ENCODE measurements at places on chromosomes 5 and 9. TPM values are rescaled to one million over a fixed set of nuclear protein-coding genes. Genes with fewer than 3 reads are reported as not detected.

PCDHA4 gene
- 0.23 TPM for total RNA-seq

OSMR gene
- total RNA-seq: 74.9 TPM

CDH10 gene
- total RNA-seq: not detected

GPX3 gene
- total RNA-seq: 133 TPM

POU5F2 gene
- 0.34 TPM for total RNA-seq

IFNA7 gene
- total RNA-seq: not detected

PRKAA1 gene
- 64.0 TPM for total RNA-seq

CSF1R gene
- total RNA-seq: not detected

GPX8 gene
- 138 TPM for total RNA-seq

MARCHF11 gene
- total RNA-seq: not detected

XRCC4 gene
- 2.6 TPM for total RNA-seq

DEPDC1B gene
- total RNA-seq: 2.2 TPM

NSUN2 gene
- 17.5 TPM for total RNA-seq

TLX3 gene
- total RNA-seq: not detected

EIF4E1B gene
- not detected for total RNA-seq

FAM169A gene
- not detected for total RNA-seq

PPP6C gene
- total RNA-seq: 25.4 TPM

ATG12 gene
- 50.3 TPM for total RNA-seq

FGD3 gene
- total RNA-seq: not detected

LAMC3 gene
- 0.09 TPM for total RNA-seq

ZNF462 gene
- 10.0 TPM for total RNA-seq

BRD8 gene
- total RNA-seq: 20.6 TPM

SOX30 gene
- total RNA-seq: not detected

ARID3C gene
- 0.35 TPM for total RNA-seq

PCDHA6 gene
- total RNA-seq: 0.17 TPM

CFAP90 gene
- total RNA-seq: not detected

ACTBL2 gene
- total RNA-seq: not detected

F2R gene
- 64.1 TPM for total RNA-seq

TNFAIP8 gene
- 26.4 TPM for total RNA-seq

DIPK1B gene
- 5.3 TPM for total RNA-seq

ARL14EPL gene
- not detected for total RNA-seq

CEL gene
- 0.70 TPM for total RNA-seq

AGXT2 gene
- total RNA-seq: not detected

DMGDH gene
- total RNA-seq: 0.93 TPM

MAMDC2 gene
- 7.7 TPM for total RNA-seq

CARTPT gene
- not detected for total RNA-seq

GRXCR2 gene
- not detected for total RNA-seq

IGFBPL1 gene
- not detected for total RNA-seq

CNTNAP3 gene
- 2.8 TPM for total RNA-seq

NME5 gene
- total RNA-seq: 1.2 TPM

RORB gene
- 3.8 TPM for total RNA-seq

IGIP gene
- 5.5 TPM for total RNA-seq

CTXN3 gene
- not detected for total RNA-seq

ZDHHC11B gene
- total RNA-seq: not detected

AHRR gene
- total RNA-seq: 16.0 TPM

PCDHGA2 gene
- total RNA-seq: 2.2 TPM

GFM2 gene
- total RNA-seq: 21.1 TPM

FRRS1L gene
- total RNA-seq: 1.2 TPM

CCDC112 gene
- 6.3 TPM for total RNA-seq

IRX1 gene
- 0.47 TPM for total RNA-seq

SPOCK1 gene
- 97.0 TPM for total RNA-seq

DBH gene
- total RNA-seq: not detected

IFNB1 gene
- total RNA-seq: not detected

PCA3 gene
- not detected for total RNA-seq

SH3PXD2B gene
- 59.2 TPM for total RNA-seq

PCDHGA10 gene
- total RNA-seq: 6.9 TPM
